ENCODE measurements at places on chromosomes 6 and 20.
A peak's percentile ranks its signal among the peaks of the same experiment; 100 is the strongest.

- no peak for DNase-seq
Observed at GRCh38 chr6:130138116-130138908, 84.4 kb downstream of the SAMD3 start.

GRCh38 chr20:58567437-58567836 is 52.2 kb upstream of the APCDD1L start:
- DNase-seq, result no peak

DNA sequence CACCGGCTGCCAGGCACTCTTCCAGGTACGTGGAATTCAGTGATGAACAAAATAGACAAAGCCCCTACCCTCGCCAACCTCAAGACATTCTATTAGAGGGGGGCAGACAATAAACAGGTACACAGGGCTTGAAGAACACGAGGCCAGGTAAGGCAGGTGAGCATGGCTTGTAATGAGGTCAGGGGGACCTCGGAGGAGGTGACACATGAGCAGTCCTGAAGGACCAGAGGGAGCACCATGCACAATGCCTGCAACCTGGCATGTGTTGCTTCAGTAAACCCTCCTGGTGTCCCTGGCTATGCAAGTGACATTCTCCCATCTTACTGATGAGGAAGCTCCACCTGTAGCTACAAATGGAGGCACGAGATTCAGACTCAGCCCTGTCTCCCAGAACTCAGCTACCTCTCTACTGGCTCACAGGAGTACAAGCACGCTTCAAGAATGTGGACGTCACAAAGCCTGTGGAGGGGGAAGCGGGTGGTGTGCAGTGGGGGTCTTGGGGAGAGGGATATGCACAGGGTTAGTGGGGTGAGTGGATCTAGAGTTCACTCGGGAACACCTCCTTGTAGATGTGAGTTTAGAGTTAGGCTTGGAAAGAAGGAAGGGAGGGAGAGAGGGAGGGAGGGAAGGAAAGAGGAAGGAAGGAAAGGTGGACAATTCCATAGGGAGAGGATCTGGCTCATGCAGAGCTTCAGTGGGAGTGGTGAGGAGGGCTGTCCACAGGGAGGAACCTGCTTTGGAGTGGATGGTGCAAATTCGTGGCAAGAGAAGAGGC is 7.6 kb upstream of the MAPK13 start:
- DNase-seq, result no peak

DNA sequence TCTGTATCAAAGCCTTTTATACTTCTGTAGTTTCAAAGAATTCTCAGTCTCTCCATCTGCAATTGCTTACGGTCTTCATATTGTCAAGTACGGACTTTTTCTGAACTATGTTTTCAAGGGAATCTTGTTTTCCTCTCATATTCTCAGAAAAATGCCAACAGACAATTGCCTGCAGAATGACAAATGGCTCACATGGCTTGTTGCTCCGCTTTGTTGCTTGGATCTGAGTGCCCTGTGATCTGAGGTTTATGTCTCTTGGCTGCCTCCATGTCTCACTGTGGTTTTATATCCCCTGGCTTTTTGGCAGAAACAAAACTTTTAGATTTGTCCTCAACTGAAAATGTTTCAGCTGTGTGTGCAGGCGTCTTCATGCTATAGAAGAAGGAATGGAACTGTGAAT is 285.4 kb upstream of the CHD6 start:
- DNase-seq, result no peak

GRCh38 chr20:63138855-63139341 is 77.0 kb downstream of the YTHDF1 start:
- no peak for DNase-seq

DNA sequence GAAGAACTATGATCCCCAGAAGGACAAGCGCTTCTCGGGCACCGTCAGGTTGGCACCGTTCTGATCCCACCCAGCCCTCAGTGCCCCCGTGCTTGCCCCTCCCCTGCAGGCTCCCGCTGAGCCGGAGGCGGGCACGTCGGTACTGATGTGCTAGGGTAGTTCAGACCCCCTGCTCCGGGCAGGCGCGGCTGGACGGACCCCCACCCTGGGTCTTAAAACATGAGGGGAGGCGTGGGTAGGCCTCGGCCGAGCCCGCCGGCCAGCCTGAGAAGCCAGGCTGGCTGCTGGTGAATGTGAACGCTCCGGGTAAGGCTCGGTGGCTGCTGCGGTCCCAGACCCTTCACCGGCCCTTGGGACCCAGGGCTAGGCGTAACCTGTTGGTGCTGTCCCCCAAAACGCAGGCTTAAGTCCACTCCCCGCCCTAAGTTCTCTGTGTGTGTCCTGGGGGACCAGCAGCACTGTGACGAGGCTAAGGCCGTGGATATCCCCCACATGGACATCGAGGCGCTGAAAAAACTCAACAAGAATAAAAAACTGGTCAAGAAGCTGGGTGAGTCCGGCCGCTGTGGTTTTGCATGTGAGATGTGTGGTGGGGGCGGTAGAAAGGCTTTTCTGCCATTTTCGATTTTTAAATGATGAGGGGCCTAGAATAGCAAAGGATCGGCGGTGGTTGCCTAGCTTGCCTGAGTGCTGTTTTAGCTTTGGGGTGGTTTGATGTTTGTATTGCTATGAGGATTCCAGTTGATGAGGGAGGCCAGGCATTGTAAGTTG is 964 bp downstream of the RPL10A start:
- peak; percentile 37 for DNase-seq

GRCh38 chr20:53850319-53850718 is 220.1 kb downstream of the BCAS1 start:
- no peak for DNase-seq

DNA sequence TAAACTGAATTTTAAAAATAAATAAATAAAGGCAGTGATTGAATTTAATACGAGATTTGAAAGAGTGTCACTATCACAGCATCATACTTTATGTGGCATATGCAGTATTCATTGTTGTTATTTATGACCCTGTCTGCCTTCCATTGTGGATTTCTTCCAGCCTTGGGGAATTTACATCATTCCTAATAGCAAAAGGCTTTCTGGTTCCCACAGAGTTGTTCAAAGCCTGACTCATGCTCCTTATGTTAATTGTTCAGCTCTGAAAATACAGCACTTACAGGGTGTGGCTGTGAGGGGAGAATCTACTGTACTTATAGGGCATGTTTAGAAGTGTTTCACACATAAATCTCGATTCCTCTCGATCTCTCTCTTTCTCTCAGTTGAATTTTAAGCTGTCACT is 54.4 kb downstream of the JAG1 start:
- peak; percentile 96 for DNase-seq

DNA sequence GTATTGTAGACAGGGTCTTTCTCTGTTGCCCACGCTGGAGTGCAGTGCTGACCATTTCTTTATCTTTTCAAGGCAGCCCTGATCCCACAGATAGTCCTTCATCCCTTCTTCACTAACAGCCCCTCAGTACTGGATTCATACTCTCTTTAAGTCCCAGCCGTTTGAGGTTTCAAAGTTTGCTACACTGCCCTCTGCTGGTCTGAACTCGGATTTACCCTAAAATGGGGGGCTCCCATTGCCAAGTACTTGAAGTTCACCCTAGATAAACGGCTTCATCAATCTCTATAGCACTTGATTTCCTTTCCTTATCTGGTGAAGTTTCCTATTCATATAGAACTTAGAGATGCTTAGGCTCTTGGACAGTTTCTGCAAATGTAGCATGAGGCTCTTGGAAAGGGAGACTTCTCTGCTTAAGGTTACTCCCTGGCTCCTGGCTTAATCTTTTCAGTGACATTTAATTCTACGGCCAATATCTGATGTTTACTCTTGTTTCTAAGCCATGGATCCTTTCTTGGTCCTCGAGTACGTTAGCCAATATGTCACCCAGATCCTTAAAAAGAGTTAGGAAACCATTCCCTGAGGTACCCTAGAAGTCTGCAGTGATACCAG is 21.4 kb upstream of the PREP start:
- peak; percentile 59 for DNase-seq

DNA sequence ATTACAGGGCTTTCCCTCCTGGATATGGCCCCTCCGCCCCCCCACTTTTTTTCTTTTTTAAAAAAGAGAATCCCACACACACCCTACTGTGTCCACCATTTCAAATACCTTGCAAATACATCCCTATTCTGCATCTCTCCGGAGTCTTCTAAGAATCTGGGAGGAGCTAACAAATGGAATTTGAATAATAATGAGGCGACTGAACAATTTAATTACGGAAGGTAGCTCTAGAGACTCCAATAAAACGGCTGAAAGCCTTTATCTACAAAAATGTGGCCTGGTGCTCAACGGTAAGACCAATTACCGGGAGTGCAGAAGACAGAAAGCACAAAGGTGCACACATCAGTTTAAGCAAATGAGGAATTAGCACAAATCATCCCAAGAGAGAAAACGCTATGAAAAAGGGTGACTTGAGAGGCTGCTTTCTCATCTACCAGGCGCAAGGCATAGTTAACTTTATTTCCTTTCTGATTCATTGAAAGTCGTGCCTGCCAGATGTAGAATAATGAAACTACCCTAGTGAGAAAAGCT is 1.8 kb downstream of the RRAGD start:
- peak; percentile 97 for DNase-seq

GRCh38 chr6:99288668-99289067 is 60.8 kb downstream of the FAXC start:
- DNase-seq, result no peak

DNA sequence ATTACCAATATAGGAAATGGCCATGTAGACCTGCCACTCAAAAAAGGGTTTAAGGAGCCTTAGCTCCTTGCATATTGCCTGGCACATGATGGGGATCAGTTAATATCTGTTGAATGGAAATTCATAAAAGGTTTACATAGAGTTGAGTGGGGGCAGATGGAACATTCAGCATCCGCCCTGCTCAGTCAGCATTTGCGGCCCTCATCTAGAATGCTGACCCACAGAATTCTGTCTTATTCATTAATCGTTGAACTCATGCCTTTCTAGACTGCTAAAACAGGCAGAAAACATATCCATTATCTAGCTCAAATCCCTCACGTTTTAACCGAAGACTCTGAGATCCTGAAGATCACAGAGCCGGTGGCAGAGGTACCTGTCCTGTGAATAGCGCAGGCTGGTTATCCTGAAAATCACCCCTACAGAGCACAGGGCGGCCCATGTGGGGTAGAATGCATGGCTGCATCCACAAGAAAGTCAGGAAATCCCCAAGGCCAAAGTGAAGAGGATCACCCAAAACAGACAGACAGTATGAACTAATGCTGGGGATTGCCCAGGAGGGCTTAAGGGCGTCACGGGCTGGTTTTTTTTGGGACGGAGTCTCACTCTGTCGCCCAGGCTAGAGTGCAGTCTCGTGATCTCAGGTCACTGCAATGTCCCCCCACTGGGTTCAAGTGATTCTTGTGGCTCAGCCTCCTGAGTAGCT is 59.9 kb downstream of the CNBD2 start:
- no peak for DNase-seq

DNA sequence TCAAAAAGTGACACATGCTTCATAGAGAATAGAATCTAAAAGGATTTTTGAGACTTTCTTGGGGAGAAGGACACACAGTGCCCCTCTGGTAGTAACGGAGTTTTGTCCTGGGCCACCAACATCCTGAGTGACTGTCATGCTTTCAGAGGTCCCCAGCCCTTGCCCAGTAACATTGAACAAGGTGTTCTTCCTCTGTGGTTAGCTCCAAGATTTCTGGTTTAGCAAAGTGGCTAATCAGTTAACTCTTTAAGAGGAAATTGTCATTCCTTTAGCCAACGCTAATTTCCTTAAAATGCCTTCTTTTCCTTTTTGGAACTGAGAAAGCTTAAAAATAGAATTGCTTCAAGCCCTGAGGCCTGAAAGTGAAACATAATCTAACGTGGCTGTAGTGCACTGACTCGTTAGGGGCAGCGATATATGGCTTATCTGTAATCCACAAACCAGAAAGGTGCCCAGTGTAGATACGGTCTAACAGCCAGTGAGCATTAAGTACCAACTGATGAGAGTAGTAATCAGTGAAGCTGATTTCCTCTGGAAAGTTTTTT is 7.8 kb downstream of the E2F3 start:
- DNase-seq, result no peak

- no peak for DNase-seq
Observed at GRCh38 chr6:89611666-89612065, 26.9 kb downstream of the LYRM2 start.

GRCh38 chr6:106685833-106686232 is 56.5 kb downstream of the QRSL1 start:
- no peak for DNase-seq

DNA sequence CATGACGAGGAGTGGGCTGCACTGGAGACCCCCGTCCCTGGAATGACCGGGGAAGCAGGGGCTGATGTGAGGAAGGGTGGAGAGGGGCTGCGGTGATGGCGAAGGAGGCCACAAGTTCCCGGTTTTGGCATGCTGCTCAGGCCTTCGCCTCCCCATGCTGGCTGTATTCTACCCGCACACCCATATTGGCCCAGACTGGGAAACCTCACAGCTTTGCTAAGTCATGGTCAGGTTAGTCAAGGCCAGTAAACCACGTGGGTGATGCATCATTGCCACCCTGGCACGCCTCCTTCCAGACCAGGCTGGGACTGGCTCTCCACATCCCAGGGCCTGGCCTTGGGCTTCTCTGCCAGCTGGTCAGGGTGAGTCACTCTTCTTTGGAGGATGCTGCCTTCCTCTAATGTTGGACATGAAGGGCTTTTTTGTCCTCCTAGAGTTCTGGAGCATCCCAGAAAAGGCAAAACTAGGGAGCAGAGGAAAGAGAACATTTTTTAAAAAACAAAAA is 53.8 kb downstream of the PCNA start:
- DNase-seq, result no peak

- no peak for DNase-seq
Observed at GRCh38 chr6:85245004-85245403, 204.9 kb upstream of the NT5E start.

- no peak for DNase-seq
Observed at GRCh38 chr6:117930645-117931044, 23.6 kb downstream of the SLC35F1 start.

DNA sequence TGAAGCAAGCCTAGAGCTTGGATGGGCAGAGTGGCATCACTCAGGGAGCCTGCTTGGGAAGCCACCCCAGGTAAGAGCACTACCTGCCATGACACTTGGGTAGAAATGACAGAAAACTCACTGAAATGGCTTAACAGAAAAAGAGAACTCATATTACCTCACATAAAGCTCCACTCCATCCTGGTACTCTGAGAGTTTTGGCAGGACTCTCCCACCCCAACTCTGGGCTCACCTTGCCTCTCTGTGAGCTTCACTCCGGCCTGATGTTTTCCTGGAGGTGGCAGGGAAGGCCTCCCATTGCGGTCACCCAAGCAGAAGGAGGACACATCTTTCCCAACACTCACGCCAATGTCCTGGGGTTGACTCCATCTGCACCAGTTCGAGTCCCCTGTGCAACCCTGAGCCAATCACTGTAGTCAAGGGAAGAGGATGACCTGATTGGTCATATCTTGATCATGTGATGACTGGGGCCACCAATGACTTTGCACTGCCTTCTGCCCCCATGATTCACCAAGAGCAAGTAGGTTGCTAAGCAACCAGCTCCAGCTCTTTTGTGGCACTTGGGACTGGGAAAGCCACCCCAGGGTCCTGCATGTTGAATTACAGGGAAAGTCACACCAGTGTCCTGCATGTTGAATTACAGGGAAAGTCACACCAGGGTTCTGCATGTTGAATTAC is 446.1 kb upstream of the SULF2 start:
- no peak for DNase-seq

DNA sequence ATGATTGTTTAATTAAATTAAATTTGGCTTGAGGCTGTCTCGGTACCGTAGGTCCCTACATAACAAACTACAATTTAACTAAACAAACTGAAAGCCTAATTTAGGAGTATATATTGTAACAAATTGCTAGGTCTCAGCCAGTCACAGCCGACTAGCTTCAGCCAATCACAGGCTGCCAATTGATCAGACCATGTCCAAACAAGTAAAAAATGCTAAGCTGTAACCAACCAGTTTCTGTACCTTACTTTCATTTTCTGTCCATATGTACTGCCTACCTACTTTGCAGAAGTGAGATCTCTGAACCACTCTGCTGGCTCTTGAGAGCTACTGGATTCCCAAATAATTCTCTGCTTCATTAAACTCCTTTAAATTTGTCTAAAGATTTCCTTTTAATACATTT is 648.0 kb upstream of the GJE1 start:
- no peak for DNase-seq

Measured in HAP-1 (cell line).